ENCODE measurements at places on chromosomes 2 and 18.

DNA sequence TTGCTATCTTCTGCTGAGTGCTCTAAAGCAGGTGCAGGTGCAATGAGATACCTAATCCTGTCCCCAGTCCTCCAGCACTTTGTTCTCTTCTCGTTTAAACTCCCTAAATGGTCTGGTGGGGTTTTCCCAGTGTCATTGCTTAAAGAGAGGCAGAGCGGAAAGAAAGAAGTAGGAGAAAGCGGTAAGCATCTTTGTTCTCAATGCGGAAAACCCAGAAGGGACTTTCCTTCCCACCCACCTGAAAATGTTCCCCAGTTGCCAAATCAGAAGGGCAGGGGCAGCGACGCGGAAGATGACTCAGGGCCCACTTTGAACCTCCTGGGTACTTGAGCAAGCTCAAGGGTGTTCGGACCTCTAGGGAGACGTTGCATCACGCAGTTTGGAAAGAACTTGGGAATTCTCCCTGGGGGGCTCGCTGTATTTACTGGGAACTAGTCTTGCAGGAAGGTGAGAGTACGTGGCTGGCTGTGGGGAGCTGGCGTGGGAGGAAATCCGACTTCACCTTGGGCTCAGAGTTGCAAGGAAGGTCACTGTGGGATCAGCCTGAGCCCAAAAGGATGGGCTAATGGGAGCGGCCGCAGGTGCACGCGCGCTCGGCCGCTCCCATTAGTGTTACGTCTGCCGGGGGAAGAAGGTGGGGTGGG lies 589 bp upstream of the SGPP2 start:
- no peak for DNase-seq

- no peak for DNase-seq
Observed at GRCh38 chr18:67266246-67267237, 250.0 kb downstream of the DSEL start.

- no peak for DNase-seq
Observed at GRCh38 chr2:239329284-239329971, 71.4 kb downstream of the HDAC4 start.

DNA sequence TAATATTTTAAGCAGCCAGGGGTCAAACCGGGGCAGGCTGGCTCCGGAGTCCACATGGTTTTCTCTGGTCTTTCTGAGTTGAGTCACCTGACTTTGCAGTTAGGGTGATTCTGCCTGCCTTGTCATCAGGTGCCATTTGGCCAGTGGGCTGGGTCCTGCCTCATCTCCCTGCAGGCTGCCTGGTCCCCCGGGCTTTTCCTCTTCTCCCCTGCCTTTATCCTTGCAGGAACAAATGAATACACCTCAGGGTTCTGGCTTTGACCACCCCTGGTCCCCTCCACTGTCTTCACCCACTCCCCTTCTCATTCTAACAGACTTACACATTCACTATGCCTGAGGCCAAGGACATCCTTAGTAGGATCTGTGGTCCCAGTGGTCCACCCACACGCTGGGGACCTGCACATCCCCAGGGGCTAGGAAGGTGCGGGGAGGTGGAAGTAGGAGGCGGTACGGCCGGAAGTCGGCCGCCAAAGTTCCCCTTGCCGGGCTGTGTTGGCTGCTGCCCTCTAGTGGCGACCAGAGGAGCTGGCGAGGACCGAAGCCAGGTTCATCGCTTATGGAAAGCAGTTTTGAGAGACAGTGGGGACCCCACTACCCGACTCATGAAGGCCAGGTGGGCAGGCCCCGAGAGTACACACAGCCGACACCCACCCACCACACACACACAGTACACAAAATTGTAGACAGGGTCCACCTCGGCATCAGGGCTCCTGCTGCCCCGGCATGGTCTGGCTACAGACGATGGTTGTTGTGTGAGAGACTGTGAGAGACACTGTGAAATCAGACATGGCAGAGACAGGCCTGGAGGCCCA lies 6.3 kb upstream of the TEX261 start:
- DNase-seq = peak; percentile 51

DNA sequence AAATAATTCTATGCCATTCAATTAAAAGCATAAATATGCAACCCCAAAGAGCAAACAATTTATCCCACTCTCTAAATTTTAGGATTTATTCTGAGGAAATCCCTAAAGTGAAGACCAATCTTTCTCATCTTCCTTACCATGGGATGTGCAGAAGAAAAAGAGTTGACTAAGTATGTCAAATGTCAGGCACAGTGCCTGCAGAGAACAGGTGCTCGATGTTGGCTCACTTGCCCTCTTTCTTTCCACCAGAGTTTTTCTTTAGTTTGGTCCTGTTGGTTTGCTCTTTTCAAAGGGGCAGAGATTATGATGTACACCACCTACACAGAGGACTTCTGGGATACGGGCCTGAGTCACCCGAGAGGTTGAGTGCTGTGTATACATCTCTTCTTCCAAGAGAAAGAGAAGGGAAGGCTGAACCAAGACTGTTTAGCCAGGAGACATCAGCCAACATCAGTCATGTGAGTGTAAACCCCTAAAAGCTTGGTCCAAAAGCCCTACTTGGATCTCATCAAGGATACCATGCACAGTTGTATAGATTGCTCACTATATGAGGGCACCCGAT lies 51.7 kb downstream of the SUMO1 start:
- no peak for DNase-seq

DNA sequence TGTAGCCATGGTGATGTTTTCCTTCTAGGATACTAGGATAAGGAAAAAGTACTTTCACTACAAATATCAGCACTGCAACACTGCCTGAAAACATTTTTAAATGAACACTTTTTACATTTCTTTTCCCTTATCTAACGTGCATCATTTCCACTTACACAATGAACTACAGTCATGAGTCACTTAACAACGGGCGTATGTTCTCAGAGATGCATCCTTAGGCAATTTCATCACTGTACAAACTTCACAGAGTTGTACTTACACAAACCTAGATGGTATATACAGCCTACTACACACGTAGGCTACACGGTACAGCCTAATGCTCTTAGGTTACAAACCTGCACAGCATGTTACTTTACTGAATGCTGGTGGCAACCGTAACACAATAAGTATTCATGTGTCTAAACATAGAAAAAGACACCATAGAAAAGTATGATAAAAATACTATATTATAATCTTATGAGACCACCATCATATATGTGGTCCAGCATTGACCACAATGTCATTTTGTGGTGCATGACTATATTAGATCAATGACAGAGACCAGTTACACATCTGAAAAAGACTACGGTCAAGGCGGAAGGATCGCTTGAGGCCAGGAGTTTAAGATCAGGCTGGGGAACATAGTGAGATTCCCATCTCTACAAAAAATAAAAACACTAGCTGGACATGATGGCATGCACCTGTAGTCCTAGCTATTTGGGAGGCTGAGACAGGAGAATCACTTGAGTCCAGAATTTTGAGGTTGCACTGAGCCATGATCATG lies 39.8 kb downstream of the WDR33 start:
- no peak for DNase-seq

GRCh38 chr2:101771227-101771902 lies 73.9 kb downstream of the MAP4K4 start:
- DNase-seq = no peak

DNA sequence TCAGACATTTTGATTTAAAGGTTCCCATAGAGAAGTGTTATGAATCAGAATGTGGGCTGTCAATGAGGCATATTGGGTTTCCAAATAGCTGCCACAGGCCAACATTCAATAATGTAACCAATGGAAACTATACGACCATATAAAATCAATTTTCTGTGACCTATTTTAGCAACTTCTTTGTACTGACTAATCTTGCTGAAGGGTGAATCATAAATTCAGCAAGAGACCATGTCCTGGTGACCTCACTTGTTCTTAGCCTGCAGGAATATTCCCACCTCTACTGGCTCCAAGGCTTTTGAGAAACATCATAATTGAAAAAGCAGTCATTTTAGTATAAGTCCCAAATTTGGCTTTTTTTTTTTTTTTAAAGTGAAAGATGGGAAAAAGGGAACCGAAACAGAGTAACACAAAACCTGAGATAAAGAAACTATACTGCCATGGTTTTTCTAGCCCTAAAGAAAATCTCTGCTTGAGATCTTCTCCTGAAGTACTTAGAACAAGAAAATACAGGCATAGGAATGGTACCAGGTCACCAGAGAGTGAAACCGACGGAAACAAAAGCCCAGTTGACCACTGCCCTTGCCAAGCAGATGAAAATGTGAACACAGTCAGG lies 32.1 kb downstream of the PLEKHM3 start:
- DNase-seq = no peak

GRCh38 chr2:30106543-30106942 lies 40.3 kb upstream of the YPEL5 start:
- DNase-seq = no peak

DNA sequence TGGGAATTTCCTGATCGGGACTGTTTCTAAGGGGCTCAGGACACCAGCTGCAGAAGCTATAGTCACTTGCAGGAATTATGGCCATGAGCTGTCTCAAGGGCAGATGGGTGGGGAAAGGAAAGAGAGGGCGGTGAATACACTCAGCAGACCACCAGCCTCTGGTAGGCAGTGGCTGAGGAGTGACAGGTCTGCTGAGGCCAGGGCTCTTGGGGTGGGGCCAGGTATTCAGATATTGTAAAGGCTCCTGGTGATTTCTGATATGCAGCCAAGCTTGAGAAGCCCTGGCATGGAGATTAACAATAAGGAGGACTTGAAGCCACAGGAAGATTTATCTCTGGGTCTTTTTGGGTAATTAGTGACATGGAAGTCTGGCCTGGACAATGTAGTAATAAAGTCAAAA lies 145.3 kb upstream of the AQP4 start:
- DNase-seq = no peak

DNA sequence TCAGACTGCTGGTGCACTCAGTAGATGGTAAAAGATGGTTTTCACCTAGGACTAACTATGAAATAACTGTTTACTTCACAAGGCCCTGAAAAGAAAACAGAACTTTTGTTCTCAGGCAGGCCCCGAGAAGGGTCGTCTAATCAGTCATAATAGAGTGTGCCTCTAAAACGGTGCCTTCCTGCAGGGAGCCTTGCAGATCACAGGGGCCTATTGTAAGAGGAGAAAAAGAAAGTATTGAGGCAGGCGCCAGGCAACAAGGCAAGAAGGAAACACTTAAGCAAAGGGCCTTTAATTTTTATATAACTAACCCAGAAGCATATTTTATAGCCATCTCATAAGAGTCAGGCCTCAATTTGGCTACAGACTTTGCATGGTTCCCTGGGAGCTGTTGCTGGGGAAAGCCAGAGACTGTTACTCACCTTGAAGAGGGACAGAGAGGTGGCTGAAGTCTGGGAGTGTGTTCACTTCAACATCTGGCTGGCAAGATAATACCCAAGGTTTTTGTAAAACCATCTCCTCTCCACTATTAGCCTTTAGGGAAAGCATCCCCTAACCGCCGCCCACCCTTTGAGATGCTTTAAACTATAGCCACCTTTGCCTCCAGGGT lies 117.1 kb downstream of the PRPF40A start:
- DNase-seq = no peak

DNA sequence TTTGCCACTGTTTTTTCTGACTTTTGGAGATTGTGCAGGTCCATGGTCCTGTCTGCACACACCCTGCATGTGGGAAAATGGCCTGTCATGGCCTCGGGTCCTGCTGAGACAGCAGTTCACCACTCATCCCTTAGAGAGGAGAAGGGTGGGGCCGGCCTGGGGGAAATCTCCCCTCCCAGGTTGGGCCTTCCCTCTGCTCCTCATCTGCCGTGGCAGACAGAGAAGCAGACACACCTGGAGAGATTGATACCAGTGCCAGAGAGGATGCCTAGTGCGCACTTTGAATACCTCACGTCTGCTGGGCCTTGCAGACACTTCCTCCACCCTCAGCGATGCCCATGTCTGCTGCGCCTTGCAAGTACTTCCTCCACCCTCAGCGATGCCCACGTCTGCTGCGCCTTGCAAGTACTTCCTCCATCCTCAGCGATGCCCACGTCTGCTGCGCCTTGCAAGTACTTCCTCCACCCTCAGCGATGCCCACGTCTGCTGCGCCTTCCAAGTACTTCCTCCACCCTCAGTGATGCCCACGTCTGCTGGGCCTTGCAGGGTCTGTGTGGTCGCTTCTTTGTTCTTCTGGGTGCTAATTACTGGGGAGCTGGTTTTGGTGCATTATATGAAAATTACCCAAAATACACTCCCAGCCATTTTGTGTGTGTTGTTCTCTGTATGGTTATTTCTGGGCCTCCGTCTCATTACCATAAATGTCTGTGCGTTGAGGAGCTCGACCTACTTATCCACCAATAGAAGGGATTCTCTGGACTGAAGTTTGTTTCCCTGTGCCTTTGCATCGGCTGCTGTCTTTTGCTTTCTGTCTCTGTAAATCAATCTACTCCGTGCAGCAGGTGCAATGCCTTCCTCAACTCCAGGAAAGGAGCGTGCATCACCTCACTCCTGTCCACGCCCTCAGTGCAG lies 186.9 kb upstream of the PXDN start:
- no peak for DNase-seq

DNA sequence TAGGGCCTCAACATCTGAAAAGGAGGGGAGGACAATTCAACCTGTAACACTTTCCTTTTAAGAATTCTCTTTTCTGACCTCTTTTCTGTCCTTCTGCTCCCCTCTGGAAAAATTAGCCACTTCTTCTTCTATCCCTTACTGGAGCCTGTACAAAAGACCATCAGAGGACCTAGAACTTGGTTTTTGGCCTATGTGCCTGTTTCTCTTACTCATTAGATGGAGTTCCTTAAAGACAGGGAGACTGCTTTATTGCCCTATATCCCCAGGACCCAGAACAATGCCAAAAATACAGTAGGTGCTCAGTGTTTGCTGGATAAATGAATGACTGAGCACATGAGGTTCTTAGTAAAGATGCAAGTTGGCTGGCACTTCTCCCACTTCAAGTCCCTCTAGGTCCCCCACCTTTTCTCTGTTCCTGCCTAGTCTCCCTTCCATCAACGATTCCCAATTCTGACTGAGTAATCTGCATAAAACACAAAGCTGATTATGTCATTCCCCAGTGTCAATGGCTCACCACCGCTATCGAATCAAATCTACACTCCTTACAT lies 114.2 kb downstream of the DDX1 start:
- DNase-seq = no peak

DNA sequence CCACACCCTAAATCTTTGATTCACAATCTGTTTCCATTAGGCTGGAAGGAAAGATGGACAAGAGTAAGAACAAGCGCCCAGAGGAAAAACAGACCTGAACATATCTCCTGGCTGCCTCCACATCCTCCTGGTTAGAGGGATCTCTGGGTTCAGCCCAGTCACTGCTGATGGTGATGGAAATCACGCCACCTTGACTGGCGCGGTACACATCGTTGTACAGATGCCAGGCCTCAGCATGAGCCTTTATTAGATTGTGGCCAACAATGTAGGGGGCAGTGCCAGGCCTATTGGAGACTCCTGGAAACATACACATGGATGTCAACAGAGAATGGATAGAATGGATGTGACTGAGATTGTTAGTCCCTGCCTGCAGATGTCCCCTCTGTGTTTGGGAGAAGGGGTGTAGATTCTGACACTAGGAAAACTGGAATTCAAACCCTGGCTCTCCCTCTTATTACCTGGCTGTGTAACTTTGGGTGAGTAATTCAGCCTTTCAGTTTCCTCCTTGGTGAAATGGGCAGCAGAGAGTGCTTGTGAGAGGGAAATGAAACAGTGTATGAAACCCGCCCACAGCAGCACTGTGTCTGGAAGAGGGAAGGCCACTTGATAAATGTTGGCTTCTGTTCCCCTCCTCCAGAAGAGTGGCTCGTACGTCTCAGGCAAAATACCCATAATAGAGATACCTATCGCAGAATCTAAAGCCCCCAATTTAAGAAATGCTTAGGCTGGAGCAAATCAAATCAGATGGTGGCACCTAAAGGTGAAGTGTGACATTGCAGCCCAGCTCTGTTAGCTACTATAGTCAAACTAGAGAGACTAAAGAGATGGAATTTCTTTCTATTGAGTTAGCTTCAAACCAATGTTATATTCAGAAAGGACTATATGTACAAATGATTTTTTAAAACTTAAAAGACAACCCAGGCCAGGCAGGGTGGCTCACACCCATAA lies 36.2 kb downstream of the LCT start:
- DNase-seq = no peak

Measured in stimulated activated CD8-positive, alpha-beta memory T cell treated with anti-CD3 and anti-CD28 coated beads, Interleukin-4, amount 100 ng/mL, for 1 hour (primary cell).